ENCODE measurements at places on chromosomes 4 and X.
A peak's percentile ranks its signal among the peaks of the same experiment; 100 is the strongest.

DNA sequence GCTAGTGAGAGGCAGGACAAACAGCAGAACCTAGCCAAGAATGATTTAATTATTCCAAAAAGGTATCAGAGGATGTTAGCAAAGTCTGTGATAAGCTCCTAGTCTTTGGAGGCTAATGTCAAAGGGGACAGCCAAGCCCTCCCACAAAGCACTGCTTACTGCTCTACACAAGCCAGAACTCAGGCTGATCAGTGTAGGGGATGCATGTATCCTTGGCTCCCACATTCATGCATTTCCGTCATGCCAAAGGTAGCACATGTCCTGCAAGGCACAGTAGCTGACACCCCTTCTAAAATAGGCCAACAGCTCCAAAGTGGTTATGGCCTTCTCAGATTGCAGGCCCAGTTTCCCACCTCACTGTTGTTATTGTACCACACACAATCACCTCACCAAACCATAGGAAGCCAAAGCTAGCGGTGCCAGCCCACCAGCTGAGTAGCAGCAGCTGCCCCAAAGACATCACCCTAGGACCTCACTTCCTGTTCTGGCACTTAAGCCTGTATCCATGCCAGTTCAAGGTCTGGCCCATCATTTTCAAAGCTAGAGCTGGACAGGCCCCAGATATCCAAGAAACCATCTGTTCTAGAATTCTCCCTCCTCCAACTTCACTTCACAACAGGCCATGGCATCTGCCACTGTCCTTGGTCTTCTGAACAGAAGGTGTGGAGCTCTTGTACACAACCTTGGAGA is 40.9 kb downstream of the TSPAN5 start:
- no peak for DNase-seq

GRCh38 chr4:69830192-69830559 is 29.8 kb downstream of the SULT1E1 start:
- DNase-seq = no peak

DNA sequence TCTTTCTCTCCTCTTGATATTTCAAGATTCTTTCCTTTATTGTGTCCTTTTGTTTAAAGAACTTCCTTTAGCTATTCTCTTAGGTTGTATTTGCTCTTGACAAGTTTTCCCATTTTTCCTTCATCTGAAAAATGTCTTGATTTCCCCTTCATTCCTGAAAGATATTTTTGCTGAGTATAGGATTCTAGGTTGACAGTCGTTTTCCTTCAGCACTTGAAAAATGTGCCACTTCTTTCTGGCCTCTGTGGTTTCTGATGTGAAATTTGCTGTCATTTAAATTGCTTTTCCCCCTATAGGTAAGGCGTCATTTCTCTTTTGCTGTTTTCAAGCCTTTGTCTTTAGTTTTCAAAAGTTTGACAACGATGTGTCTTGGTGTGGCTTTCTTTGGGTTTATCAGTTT is 23.3 kb upstream of the LAMTOR3 start:
- DNase-seq = no peak

GRCh38 chr4:17194586-17194985 is 296.1 kb upstream of the LDB2 start:
- no peak for DNase-seq

GRCh38 chr4:59380841-59381366 is 1819.2 kb upstream of the ADGRL3 start:
- no peak for DNase-seq

DNA sequence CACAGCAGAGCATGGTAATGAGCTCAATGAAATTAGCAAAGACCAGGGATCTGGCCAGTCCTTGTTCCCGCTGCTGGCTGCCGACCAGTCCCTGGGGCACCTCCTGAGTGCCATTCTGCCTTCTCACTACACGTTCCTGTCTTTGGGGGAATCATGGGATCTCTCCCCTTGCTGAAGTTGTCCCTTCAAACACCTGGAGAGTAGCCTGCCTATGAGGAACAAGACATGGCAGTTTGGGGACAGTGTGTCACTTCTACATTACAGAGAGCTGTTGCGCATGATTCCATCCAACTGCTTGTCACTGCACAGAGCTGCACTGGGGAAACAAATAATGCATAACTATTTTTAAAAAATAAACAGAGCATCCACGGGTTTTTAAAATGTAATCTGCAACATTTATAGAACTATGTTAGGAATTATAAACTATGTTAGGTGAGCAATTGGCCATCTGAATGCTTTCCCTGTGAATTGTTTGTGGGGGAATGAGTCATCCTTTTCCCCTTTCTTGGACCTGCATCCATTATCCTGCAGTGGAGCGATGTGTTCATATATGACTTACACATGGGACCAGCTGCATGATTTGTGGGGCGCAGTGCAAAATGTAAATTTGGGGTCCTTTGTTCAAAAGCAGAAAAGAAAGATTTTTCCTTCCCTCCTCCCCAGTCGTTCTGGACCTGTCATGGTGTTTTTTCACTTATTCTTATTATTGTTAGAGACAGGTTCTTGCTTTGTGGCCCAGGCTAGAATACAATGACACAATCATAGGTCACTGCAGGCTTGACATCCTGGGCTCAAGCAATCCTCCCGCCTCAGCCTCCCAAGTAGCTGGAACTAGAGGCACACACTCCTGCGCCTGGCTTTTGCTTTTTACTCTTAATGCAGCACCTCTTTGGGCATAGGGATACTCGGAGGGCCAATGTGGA is 115.0 kb upstream of the TBL1X start:
- DNase-seq = no peak

- no peak for DNase-seq
Observed at GRCh38 chr4:3372933-3373465, 68.8 kb upstream of the HGFAC start.

GRCh38 chr4:107624024-107624423 is 96.0 kb downstream of the PAPSS1 start:
- DNase-seq = no peak

GRCh38 chr4:86664959-86665358 is 70.8 kb downstream of the PTPN13 start:
- no peak for DNase-seq

DNA sequence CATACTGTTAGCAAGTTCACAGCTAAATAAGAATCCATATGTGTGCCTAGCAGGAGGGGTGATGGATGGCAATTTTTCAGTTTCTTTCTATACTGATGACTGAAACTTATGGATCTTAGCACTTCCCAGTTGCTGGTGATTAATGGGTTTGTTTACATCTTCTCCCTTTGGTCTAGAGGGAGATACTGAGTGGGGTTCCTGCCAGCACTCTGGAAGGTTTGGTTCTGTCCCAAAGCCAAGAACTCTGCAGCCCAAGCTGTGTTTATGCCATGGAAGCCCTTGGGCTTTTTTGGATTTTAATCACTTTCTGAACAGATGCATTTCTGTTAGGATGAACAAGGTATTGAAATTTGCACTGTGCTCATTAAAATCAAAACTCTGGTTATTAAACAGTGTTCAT is 43.5 kb downstream of the DDIT4L start:
- no peak for DNase-seq

DNA sequence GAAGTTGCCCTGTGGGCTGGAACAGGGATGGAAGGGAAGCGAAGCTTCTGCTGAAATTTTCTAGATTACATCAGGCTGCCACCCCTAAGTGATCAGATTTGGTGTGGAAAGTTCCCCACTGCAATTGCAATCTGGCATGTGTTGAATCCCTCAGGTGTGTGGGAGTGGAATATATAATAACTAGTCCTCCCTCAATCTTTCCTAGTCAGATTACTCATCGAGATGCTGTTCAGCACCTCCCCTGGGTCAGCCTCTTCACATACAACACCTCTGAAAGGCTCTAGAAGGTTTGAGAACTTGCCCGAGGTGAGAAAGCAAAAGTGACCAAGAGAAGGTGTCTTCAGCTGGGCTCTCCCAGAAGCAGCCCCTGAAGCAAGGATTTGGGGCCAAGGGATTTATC is 336.8 kb downstream of the BCOR start:
- peak; percentile 10 for DNase-seq
